ENCODE measurements at places on chromosomes 6 and 20.

DNA sequence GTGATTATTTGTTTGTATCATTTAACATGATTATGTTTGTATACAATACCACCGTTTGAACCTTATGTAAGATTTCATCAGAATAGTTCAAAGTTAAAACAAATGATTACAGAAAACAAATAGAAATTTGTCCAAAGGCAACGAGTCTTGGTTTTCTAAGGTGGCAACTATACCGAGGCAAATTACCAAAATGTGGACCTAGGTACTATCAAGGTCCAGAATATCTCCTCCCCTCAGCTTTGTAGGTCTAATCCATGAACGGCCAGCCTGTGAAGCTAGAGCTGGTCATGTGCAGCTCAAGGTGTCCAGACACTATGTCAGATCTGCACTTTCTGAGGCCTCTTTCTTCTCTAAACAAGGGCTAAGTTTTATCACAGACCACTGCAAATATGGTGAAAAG is 151.7 kb upstream of the BEND3 start:
- DNase-seq = no peak

DNA sequence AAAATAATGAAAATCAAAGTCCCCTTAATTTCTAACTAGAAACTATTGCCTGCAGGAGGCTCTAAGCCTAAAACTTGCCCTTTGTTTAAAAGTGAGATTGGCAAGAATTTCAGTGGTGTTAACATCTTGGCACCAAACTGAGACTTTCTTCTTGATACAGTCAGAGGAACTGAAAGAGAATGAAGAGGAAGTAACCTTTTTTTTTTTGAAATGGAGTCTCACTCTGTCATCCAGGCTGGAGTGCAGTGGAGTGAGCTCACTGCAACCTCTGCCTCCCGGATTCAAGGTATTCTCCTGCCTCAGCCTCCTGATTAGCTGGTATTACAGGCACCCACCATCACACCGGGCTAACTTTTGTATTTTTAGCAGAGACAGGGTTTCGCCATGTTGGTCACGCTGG is 3.6 kb downstream of the DOP1A start:
- DNase-seq = no peak

DNA sequence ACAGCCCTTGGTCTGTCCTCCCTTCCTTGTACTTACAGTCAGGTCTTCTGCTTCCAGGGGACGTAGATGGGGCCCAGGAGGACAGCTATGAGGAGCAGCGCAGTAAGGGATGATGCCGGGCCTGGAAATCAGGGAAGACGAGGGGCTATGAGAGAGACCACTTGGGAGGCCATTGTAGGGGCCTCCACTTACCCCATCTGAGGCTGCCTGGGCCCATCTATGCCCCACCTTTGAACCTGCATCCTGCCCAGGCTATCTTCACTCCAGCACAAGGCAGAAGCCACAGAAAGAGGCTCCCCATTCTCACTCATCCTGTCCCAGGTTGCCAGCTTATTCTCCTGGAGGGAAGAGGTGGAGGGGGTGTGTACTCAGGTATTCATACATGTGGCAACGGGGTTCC is 10.4 kb upstream of the SIRPB1 start:
- DNase-seq = no peak

GRCh38 chr20:21232546-21233280 is 70.4 kb upstream of the XRN2 start:
- no peak for DNase-seq

GRCh38 chr20:35597186-35597585 is 18.4 kb upstream of the SPAG4 start:
- DNase-seq = no peak
